ENCODE measurements at places on chromosomes 12 and 14. TPM values are rescaled to one million over a fixed set of nuclear protein-coding genes. Genes with fewer than 3 reads are reported as not detected.

DNA sequence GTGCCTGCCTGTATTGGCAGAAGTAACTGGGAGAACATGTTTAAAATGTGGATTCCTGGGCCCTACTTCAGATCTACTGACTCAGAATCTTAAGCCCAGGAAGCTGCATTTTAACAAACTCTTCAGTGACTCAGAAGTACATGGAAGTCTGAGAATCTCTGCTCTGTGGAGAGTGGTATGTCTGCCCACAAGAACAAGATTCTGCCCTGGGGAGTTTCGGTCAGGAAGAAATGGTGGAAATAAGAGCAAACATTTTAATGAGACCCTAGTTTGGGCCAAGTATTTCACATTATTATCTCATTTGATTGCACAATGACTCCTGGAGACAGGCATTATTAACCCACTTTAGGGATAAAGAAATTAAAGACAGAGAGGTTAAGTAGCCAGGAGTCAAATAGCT lies 8.2 kb downstream of the ALDH1L2 start:
- no peak for DNase-seq

The FRMD6 gene
- 3.2 TPM for total RNA-seq

DNA sequence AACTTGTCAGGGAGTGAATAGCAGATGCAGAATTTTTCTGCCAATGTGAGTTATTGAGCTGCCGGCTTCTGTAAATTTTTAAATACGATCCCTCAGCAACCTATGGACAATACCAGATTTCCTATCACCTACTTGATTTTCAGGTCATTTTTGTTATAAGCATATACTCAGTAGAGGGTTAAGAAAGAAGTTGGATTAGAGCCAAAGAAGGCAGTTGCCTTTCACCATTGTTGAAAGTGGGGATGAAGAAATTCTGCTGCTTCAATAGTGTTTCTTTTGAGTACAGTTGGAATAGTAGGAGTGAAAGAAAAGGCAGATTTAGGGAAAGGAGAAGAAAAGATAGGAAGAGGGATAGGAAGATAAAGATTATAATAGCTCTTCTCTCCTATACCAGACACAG lies 197.1 kb downstream of the ATP23 start:
- no peak for DNase-seq

The CD163 gene
- not detected for total RNA-seq

DNA sequence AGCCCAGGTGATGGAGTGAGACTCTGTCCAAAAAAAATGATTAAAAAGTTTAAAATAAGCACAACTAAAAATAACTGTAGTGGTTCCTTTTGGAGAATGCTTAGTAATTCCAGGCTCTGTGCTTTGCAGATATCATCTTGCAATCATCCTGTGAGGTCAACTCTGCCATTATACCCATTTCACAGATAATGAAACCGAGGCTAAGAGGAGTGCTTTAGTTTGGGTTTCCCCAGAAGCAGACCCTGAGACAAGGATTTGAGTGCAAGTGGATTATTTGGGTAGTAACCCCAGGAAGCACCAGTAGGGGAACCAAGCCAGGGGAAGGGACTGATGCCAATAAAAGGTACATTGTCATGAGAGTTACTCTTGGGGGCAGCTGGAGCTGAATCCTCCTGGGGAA lies 44.7 kb downstream of the RIN3 start:
- no peak for DNase-seq

GRCh38 chr14:55045087-55045486 lies 6.4 kb upstream of the MAPK1IP1L start:
- no peak for DNase-seq

DNA sequence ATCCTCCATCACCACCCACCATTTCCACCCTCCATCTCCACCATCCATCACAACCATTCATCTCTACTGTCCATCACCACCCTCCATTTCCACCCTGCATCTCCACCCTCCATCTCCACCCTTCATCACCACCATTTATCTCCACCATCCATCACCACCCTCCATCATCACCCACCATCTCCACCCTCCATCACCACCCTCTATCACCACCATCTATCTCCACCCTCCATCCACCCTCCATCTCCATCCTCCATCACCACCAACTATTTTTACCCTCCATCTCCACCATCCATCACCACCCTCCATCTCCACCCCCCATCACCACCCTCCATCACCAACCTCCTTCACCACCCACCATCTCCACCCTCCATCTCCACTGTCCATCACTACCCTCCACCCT lies 4.7 kb upstream of the CEP170B start:
- DNase-seq, result no peak

The C12orf76 gene
- total RNA-seq, result 16.2 TPM

All from activated CD8-positive, alpha-beta T cell treated with anti-CD3 and anti-CD28 coated beads, Interleukin-2, amount 10 ng/mL, durations not matched to agents 7 days and 5 days (primary cell).